ENCODE measurements at places on chromosomes 12 and 14. TPM values are rescaled to one million over a fixed set of nuclear protein-coding genes. Genes with fewer than 3 reads are reported as not detected.

Gene PHC1
- 30.2 TPM for total RNA-seq

Gene MGAT4C
- total RNA-seq, result 0.90 TPM

Gene SMIM41
- total RNA-seq, result 0.72 TPM

Gene MIP
- not detected for total RNA-seq

Gene ARG2
- 9.1 TPM for total RNA-seq

Gene NEUROD4
- not detected for total RNA-seq

Gene FOXN4
- not detected for total RNA-seq

Gene KRT74
- total RNA-seq, result not detected

Gene FSCB
- not detected for total RNA-seq

Gene PPM1H
- 3.0 TPM for total RNA-seq

Gene ADGRD1
- 0.04 TPM for total RNA-seq

Measured in A375 (cell line).